Occipital lobe (tissue), 3 donors: ENCODE measurements at places on chromosomes 7 and 10. TPM values are rescaled to one million over a fixed set of nuclear protein-coding genes. Genes with fewer than 3 reads are reported as not detected.

The COMMD3 gene
- 58.6 TPM for total RNA-seq

The ANKRD26 gene
- total RNA-seq: 32.3 TPM

DNA sequence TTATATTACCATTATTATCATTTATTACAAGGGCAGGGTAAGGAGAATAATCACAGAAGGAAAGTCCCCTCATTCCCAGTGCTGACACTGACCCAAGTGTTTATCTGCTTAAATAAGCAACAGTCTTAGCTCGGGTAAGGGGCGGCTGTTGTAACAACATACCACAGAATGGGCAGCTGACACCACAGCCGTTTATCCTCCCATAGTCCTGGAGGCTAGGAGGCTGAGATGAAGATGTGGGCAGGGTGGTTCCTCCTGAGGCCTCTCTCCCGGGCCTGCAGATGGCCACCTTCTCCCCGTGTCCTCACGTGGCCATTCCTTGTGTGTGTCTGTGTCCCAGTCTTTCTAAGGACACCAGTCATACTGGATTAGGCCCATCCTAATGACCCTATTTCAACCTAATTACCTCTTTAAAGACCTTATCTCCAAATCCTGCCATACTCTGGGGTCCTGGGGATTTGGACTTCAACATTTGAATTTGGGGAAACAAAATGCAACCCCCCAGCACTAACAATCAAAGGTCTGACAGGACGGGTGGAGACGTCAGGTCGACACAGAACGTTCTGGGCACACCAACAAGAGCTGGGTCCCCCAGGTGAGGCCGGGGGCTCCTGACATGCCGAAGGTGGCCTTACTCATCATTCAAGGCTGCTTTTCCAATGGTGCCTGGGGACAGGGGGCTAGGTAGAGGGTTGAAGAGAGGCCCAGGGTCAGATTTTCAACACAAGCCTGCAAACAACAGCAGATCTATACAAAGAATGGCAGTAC lies 93.5 kb downstream of the TNS3 start:
- DNase-seq: no peak

- DNase-seq: no peak
Measured at GRCh38 chr10:42987575-42987974, 89.3 kb upstream of the RET start.

DNA sequence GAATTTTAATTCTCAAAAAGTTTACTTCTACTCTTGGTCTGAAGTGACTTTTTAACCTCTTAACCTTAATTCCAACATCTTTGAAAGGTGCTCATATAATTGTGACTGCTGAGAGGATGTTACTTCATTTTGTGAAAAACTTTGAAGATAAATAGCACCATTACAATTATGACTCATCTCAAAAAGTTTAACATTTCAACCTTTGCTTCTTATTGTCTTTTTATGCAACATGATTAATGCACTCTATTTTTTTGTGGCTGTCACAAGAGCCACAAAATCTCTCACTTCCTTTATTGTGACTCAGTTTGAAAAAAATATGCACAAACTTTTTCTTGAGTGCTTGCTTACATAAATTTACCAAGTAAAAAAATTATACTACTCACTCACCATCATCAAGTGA lies 383.1 kb downstream of the LRRTM3 start:
- no peak for DNase-seq

GRCh38 chr10:104521901-104522694 lies 119.0 kb upstream of the SORCS3 start:
- DNase-seq: peak; percentile 19

DNA sequence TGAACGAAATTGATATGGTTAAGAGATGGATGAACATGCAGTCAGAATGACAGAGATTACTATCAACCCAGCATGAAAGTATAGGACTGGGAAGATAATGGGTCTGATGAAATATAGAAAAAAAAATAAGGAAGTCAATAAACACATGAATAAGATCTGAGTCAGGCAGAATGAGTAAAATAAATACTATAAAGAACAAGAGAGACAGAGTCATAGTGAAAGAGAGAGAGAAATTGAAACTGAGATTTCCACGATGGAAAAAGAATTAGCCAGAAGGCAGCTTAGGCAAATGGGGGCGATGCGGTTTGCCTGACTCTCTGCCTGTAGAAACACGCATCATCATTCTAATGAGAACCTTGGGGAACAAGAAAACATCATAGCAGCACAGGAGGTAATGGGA lies 26.6 kb downstream of the SEMA3D start:
- no peak for DNase-seq

- DNase-seq: no peak
Measured at GRCh38 chr10:126186766-126187165, 201.5 kb downstream of the ADAM12 start.

GRCh38 chr7:108009873-108010272 lies 6.9 kb upstream of the LAMB1 start:
- DNase-seq: no peak

- DNase-seq: no peak
Measured at GRCh38 chr7:139735912-139736595, 41.7 kb downstream of the HIPK2 start.

GRCh38 chr10:4239186-4239585 lies 454.2 kb upstream of the KLF6 start:
- DNase-seq: no peak

DNA sequence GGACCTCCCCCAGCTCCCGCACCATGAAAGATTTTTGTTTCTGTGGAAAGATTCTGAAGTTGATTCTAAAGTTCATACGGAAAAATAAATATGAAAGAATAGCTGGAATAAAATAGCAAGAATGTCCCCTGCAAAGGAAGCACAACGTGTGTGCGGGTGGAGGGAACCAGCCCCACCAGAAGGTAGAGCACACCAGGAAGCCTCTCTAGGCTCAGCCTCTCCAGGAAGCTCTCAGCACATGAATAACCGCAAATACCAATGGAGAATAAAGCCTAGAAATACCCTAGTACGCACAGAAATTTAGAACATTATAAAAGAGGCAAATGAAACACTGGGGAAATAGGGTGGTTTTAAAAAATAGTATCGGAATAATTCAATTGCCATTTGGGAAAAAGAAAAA lies 24.6 kb upstream of the FAM170B start:
- DNase-seq: no peak

DNA sequence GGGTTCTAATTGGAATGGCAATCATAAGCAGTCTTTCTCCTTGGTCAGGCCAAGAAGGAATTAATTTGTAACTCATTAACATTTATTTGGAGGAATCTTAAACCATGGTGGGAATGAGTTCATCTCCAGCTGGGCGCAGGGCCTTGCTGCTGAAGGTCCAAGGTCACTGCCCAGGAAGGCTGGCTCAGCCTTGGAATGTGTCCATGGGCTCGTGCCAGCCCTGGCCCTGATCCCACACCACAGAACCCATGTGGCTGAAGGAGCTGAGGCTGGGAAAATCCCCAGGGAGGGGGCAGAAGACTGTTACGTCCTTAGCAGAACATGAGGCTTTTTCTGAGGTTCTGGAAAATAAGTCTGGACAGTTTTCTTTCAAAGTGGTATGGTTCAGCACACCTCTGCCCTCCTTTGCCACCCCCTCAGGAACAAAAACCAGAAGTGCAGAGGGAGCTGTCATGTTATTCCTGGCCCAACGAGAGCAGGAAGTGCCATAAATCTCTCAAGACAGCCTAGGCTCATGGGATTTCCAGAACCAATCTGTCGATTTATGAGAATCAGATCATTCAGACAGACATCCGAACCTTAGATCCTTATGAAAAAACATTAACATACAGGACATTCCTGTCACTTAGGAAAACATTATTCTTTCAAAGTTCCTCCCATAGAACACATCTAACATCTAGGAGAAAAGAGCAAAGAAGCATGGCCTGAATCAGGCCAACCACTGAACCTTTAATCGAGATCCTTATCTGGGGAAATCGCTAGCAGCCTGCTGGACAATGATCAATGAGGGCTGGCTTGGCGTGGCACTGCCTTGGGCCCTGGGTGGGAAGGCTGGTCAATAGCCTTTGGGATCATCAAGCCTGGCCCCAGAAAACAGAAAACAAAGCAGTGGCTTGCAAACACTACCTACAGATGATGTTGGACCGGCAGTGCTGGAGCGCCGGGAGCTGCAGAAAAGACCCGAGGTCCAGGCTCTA lies 134.3 kb downstream of the TAX1BP1 start:
- DNase-seq: no peak

DNA sequence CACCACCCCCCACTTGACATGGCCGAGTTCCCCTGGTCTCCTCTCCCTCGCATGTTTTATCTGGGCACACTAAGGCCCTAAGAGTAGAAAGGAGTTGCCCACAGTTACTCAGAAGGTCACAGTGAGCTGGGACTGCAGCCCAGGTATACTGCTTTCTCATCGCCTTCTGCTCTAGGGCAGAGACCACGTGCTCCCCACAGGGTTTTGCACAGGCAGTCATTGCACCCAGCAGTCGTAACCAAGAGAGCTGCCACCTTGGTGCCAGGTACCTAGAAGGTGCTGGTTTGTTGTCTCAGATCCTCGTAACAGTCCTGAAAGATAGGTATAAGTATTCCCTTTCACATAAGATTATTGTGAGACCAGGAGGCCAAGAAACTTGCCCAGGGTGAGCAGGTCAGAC lies 1.8 kb downstream of the MINDY4 start:
- no peak for DNase-seq

DNA sequence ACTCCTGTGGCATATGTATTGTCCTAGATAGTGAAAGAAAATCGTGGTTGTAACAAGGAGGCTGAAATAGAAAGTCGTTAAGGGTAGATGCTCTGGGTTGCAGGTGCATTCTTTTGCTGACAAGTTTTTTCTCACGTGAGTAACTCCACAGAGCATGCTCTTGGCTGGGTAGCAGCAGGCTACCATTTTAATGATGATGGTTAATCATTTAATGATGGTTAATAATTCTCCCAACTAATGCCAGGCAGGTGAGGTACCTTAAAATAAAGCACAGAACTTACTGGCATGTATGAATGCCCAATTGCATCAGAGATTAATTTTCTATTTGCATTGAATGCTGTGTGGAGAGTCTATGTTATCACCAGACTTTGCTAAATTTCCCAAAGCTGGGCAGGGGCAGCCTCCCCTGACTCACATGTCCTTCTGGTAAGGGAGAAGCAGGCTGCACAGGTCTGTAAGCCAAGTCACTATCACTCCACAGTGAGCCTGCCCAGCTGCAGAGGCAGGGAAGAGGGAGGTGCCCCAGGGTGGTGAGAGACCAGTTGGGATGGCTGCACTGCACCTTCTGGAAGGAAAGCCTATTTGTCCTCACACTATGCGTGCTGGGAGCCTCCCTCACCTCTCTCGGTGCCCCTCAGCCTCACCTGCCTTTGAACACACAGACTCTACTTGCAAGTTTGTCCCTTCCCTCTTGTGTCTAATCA lies 287.0 kb upstream of the IGFBP3 start:
- DNase-seq: no peak

- no peak for DNase-seq
Measured at GRCh38 chr7:150927956-150928344, 50.2 kb downstream of the KCNH2 start.

DNA sequence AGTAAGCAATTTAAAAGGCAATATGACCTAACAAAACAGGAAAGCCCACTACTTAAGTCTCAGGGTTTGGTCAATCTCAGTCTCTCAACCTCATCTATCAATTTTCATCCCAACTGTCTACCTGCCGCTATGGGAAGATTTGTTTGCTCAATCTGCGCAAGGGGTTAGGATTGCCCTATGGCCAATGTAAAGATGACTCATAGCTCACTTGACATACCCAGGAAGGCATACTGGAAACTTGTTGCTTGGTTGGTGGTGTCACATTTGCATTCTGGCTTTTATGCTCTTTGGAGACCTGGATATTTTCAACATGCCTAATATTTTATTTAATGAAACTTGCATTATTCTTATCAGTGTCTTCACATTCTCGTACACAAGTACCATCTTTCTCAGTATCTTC lies 78.1 kb upstream of the TMEM196 start:
- DNase-seq: no peak

DNA sequence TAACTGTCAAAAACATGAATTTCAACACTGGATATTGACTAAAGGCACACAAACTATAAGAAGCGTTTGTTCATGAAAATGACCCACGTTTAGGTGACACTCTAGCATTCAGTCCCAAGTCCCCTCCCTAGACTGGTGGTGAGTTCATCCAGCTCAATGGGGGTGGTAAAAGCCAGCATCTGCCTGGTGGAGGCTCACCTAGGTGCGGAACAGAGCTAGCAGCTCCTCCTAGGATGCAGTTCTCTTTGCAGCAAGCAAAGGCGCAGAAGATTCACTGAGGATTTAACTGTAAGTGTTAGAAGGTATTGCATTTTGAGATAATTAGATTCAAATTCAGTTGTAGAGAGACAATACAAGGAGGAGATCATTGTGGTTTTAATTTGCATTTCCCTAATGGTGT lies 87.6 kb downstream of the VSTM2A start:
- no peak for DNase-seq

GRCh38 chr7:28921822-28922221 lies 36.3 kb downstream of the TRIL start:
- peak; percentile 33 for DNase-seq

GRCh38 chr7:101557421-101557820 lies 71.7 kb downstream of the MYL10 start:
- DNase-seq: no peak

DNA sequence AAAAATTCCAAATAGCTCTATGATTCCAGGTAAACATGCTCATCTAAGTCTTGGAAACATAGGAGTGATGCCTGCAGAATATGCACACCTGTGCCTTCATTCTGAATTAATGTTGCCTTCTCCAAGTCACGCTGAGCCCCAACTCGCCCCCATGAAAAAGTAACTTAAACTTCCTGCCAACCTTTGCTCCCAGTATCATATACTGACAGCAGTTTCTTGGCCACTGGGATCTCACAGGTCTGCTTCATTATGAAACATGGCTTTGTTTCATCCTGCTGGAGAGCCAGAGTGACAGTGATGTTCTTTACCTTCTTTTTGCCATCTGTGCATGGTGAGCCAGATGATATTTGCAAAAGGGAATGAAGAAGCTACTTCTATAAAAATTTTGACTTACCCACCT lies 34.9 kb downstream of the ABLIM1 start:
- DNase-seq: no peak
